Activated T-cell treated with anti-CD3 and anti-CD28 coated beads, Interleukin-2, amount 50 U/mL, for 72 hours (primary cell): ENCODE measurements at places on chromosomes 3 and 15. TPM values are rescaled to one million over a fixed set of nuclear protein-coding genes. Genes with fewer than 3 reads are reported as not detected.

The GPR62 gene
- total RNA-seq = 0.10 TPM

The LMAN1L gene
- total RNA-seq = 0.53 TPM

The CCDC14 gene
- total RNA-seq = 64.5 TPM

DNA sequence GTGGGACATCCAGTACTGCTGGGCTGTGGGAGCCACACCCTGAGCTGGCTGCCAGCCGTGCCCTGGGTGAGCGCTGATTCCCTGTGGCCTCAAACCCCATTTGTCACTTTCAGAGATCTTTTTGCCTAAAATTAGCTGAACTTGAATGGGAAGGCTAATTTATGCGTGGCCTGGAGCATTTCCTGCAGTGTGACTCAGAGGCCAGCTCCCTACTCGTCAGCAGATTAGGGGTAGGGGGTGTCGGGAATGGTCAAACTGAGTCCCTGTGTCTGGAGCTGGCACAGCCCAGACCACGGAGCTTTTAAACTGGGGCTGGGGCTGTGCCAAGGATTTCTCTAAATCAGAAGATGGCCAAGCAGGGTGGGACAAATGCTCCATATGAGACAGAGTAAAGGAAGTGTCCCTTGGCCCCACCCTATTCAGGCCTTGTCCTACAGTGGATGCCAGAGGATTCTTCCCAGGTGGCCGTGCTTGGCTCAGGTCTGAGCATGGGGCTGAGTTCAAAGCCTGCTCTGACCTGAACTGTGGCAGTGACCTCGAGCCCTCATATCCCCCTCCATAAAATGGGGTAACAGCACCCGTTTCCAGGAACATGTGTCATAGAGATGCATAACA, 59.7 kb downstream of the ATP2B2 start:
- no peaks in the 10 kb centered on the region for H3K27me3 ChIP-seq
- no peaks in the 10 kb centered on the region for H3K36me3 ChIP-seq

- no peaks in the 10 kb centered on the region for H3K27me3 ChIP-seq
- no peak overlapping the region for H3K4me3 ChIP-seq
- DNase-seq = peak; percentile 10
- no peak overlapping the region for H3K27ac ChIP-seq
- peaks cover 38% of the 10 kb centered on the region for H3K36me3 ChIP-seq
- H3K4me1 ChIP-seq = no peaks in the 10 kb centered on the region
These were observed 16.9 kb downstream of the ZNF717 start for GRCh38 chr3:75768303-75769017.

The KLHL40 gene
- not detected for total RNA-seq

DNA sequence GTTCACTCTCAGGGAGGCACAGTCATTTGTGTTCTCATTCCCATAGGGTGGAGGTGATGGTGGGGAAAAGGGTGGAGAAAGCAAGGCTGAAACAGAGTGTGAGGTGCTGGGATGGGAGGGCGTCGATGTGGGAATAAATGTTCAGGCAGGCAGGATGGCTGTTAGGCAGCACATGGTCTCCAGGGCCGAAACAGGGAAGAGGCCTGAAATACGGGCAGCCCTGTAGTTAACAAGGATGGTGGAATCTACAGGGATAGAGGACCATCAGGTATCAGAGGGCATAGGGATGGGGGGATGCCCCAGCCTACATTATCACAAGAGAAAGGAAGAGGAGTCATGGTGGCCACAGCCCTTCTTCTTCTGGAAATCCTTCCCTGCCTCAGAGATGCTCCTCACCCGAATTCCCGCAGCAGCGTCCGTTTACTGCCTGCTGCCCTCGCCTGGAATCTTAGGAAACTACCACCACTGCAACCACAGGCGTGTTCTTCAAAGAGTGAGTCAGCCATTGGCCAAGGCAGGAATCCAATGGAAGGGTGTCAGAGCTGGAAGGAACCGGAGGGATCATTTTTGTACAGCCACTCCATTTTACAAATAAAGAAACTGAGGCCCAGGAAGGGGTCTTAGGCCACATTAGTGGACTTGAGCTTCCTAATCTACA, 49.7 kb upstream of the POMGNT2 start:
- H3K27me3 ChIP-seq = no peaks in the 10 kb centered on the region
- H3K4me1 ChIP-seq = peaks cover 9% of the 10 kb centered on the region
- DNase-seq = no peak
- no peak overlapping the region for H3K4me3 ChIP-seq

- H3K27me3 ChIP-seq = no peaks in the 10 kb centered on the region
- peaks cover 67% of the 10 kb centered on the region for H3K4me1 ChIP-seq
- peaks cover 3% of the 10 kb centered on the region for H3K36me3 ChIP-seq
- DNase-seq = peak; percentile 86
- H3K27ac ChIP-seq = peak overlapping the region; percentile 94
- peak overlapping the region; percentile 97 for H3K4me3 ChIP-seq
These were observed 691 bp downstream of the MAP2K1 start for GRCh38 chr15:66387163-66388042.

The NEIL1 gene
- 11.0 TPM for total RNA-seq

DNA sequence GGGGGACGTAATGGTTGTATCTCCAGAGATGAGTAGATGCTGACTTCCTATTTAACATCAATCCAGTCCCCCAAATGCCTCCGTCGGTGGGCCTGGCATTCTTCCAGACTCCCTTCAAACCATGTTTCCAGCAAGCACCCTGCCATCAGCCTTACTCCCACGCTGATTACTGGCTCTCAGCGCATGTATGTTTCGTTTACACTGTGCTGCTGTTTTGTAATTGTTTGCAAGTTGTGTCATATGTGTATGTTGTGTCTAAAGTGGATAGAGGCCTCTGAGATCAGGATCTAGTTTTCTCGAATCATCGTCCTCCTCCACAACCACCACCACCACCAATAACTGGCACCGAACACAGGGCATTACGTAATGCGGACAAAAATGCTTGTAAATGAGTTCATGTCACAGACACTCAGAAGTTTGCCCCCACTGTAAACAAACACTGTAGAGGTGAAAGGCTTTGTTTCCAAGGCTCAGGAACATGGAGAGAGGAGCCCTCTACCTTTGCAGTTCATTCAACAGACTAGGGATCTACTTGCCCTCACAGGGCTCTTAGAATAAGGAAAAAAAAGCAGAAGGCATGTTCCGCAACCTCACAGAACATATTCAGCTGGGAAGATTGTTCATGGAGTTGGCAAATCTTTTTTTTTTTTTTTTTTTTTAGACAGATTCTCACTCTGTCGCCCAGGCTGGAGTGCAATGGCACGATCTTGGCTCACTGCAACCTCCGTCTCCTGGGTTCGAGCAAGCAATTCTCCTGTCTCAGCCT, 46.1 kb upstream of the SEMA4B start:
- H3K27me3 ChIP-seq = peaks cover 6% of the 10 kb centered on the region
- H3K4me1 ChIP-seq = peaks cover 27% of the 10 kb centered on the region
- no peak for DNase-seq
- H3K4me3 ChIP-seq = no peak overlapping the region

DNA sequence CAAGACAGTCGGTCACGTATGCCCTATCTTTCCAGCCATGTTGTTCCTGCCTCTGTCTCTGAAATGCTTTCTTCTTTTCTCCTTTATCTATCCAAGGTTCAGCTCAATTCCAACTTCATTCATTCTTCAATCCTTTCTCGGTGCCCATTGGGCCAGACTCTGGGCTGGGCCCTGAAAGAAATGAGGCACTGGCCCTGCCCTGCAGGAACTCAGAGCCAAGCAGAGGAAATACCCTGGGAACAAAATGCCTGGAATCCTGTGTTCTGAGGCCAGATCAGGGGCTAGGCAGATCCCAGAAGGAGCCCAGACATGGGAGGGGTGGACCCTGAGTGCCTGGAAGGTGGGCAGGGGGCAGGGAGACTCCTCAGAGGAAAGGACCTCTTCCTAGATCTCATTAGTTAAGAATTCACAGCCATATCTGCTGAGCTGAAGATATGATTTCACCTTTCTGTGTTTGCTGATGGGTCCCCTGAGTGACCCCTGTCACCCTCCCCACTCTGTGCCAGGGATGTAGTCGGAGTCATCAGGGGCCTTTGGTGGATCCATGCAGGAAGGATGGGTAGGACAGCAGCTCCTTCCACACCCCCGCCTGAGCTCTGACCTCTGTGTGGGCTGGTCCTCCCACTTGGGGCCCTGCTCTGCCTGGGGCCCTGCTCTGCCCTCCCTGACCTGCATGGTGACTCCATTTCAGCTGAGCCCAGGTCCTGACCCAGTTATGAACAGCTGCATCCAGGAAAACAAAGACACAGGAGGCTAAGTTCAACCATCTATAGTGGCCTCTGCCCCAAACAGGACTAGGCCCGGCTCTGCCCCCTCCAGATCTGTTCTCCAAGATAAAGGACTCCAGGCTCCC, 5.3 kb upstream of the DAPK2 start:
- no peak overlapping the region for H3K4me3 ChIP-seq
- no peak for DNase-seq
- H3K27ac ChIP-seq = no peak overlapping the region
- no peaks in the 10 kb centered on the region for H3K36me3 ChIP-seq
- H3K4me1 ChIP-seq = peaks cover 24% of the 10 kb centered on the region

The DPPA2 gene
- total RNA-seq = not detected

DNA sequence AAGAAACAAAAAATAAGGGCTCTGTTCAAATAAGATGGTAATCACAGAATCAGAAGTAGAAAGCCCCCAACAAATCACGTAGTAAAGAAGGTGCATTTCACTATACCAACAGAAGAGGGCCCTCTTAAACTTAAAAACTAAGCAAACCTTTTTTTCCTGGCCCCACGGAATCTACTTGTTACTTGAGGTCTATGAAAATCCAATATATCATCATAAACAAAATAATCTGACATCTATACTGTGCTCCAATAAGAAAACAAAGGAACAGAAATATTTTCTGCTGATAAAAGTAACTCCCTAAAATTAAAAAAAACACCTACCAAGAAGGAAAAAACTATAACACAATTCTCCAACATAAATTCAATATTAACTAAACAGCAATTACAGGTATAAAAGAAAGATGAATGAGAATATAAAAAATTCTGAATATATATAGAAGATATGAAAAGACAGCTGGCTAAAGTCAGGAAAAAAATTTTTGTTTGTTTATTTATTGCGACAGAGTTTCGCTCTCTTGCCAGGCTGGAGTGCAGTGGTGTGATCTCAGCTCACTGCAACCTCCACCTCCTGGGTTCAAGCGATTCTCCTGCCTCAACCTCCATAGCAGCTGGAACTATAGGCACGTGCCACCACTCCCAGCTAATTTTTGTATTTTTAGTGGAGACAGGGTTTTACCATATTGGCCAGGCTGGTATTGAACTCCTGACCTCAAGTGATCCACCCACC, 81.8 kb downstream of the CLASP2 start:
- no peak overlapping the region for H3K4me3 ChIP-seq
- H3K36me3 ChIP-seq = no peaks in the 10 kb centered on the region
- no peak for DNase-seq
- no peaks in the 10 kb centered on the region for H3K27me3 ChIP-seq
- peaks cover 4% of the 10 kb centered on the region for H3K4me1 ChIP-seq

The ATP2B2 gene
- total RNA-seq = not detected

DNA sequence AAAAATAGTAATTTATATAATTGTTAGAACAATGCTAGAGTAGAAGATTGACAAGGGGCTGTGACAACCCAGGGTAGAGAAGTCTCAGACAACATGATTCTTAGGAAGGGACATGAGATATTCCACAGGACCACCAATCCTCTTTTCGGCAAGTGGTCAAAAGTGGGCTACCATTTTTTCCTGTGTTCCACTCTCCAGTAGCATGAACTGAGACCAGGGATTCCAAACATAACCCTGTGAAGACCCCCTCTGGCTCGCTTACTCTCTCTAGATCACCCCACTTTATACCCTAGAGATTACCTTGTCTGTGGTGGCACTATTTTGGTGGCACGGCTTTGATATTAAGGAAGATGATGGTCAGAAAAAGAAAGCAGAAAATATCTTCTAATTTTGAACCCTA, 960 bp downstream of the GCSAM start:
- DNase-seq = no peak
- peaks cover 96% of the 10 kb centered on the region for H3K4me1 ChIP-seq
- H3K4me3 ChIP-seq = peak overlapping the region; percentile 96
- H3K27me3 ChIP-seq = no peaks in the 10 kb centered on the region

- H3K36me3 ChIP-seq = no peaks in the 10 kb centered on the region
- no peak overlapping the region for H3K4me3 ChIP-seq
- no peak overlapping the region for H3K27ac ChIP-seq
- no peak for DNase-seq
These were observed 315.4 kb downstream of the OXSM start for GRCh38 chr3:26105261-26105660.

- no peak overlapping the region for H3K4me3 ChIP-seq
- no peak for DNase-seq
- H3K4me1 ChIP-seq = peaks cover 76% of the 10 kb centered on the region
- peak overlapping the region; percentile 20 for H3K27ac ChIP-seq
- H3K27me3 ChIP-seq = no peaks in the 10 kb centered on the region
These were observed 33.6 kb downstream of the BTD start for GRCh38 chr3:15635121-15635661.

The MED12L gene
- 5.8 TPM for total RNA-seq
